ENCODE measurements at places on chromosomes 6 and 20.

DNA sequence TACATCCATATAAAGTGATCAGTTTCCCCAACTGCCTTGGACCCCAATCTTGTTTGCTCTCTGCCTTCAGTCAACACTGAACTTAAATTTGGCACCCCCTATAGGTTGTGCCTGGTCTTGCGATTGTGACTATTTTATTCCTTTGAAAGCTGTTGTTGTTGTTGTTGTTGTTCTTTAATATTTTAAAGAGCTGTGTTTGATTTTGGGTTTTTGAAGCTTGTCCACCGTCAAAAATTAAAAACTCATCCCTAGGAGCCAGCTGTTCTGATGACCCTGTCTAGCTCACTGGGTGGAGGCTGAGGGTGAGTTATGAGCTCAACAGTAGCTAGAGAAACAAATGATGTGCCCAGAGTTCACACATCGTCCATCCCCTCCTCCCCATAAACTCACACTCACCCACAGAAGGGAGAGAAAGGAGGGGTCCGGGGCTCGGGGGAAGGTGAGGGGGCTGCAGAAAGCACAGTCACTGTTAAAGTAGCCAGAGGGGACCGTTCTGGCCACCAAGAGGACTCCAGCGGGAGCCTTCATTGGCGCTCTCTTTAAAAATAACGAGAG lies 4.0 kb downstream of the SIM1 start:
- H3K4me1 ChIP-seq = no peaks in the 10 kb centered on the region
- no peak overlapping the region for H3K4me3 ChIP-seq
- H3K27ac ChIP-seq = no peak overlapping the region
- H3K27me3 ChIP-seq = peaks cover 26% of the 10 kb centered on the region

DNA sequence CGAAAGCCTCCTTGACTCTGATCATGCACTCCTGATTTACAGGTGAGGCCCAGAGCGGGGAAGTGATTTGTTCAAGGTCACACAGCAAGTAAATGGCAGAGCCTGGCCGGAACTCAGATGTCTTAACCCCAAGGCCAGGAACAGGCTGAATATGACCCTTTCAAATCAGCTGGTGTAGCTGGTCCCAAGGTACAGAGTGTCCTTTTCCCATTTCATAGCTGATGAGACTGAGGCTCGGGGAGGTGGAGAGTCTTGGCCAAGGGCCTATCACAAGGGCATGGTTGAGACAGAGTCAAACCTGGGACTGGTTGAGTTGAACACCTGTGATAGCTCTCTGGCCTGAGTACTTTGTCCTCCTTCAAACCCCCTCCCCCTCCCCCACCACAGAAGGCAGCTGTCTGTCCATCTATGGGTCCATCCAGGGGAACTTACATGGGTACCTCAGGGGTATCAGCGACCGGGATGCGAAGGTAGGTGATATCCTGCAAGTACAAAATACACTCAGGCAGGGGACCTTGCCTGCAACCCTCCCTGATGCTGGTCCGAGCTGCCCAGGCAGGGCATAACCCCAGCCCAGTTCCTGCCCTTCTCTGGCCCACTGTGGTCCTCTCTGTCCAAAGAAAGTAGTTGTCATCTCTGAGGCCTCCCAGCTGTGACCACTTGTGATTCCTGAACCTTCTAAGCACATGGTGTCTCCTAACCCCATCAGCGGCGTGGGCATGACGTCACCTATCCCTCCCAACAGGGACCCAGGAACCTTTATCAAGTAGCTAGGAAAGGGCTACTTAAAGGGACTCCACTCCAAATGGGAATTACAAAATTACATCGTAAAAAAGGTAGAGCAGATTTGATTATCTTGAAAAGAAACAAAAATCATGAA lies 5.6 kb downstream of the DUSP15 start:
- H3K36me3 ChIP-seq = no peaks in the 10 kb centered on the region
- H3K27ac ChIP-seq = no peak overlapping the region
- peaks cover 10% of the 10 kb centered on the region for H3K4me1 ChIP-seq
- no peak for DNase-seq

- H3K36me3 ChIP-seq = no peaks in the 10 kb centered on the region
- no peak overlapping the region for H3K27ac ChIP-seq
- no peaks in the 10 kb centered on the region for H3K27me3 ChIP-seq
- DNase-seq = no peak
- H3K4me1 ChIP-seq = no peaks in the 10 kb centered on the region
- no peak overlapping the region for H3K4me3 ChIP-seq
These were observed 423.8 kb upstream of the ID4 start for GRCh38 chr6:19413323-19413722.

- H3K27me3 ChIP-seq = no peaks in the 10 kb centered on the region
- peaks cover 7% of the 10 kb centered on the region for H3K4me1 ChIP-seq
- peaks cover 18% of the 10 kb centered on the region for H3K36me3 ChIP-seq
- H3K27ac ChIP-seq = no peak overlapping the region
These were observed 19.2 kb downstream of the ZBTB2 start for GRCh38 chr6:151372164-151372563.

DNA sequence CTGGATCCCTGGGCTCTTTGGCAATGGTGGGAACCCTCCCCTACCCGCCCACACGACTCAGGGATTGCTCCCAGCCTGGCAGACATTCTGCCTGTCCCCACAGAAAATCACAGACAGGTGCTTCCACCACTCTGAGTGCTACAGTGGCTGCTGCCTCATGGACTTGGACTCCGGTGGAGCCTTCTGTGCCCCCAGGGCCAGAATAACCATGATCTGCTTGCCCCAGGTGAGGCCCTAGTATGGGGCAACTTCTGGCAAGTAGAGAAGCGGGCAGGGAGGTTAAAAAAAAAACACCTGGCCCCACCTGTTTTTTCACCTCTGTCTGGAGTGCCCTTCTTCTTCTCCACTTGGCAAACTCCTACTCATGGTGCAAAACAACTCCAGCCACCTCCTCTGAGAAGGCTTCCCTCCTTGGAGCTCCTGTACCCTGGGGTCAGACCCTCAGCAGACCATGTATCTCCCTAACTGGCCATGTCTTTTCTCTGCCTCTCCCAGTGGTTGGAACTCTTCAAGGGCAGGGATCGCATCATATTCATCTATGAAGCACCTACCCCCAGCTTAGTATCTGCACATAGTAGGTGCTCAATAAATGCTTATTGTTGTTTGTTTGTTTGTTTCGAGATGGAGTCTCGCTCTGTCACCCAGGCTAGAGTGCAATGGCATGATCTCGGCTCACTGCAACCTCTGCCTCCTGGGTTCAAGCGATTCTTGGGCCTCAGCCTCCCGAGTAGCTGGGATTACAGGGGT lies 1.1 kb downstream of the CLPSL2 start:
- no peak for DNase-seq
- no peaks in the 10 kb centered on the region for H3K36me3 ChIP-seq
- H3K4me3 ChIP-seq = no peak overlapping the region
- H3K27me3 ChIP-seq = no peaks in the 10 kb centered on the region
- no peak overlapping the region for H3K27ac ChIP-seq

Measured in GM12878 (cell line).